Thyroid gland (tissue), 4 donors: ENCODE measurements at places on chromosomes 3 and 15. TPM values are rescaled to one million over a fixed set of nuclear protein-coding genes. Genes with fewer than 3 reads are reported as not detected.

DNA sequence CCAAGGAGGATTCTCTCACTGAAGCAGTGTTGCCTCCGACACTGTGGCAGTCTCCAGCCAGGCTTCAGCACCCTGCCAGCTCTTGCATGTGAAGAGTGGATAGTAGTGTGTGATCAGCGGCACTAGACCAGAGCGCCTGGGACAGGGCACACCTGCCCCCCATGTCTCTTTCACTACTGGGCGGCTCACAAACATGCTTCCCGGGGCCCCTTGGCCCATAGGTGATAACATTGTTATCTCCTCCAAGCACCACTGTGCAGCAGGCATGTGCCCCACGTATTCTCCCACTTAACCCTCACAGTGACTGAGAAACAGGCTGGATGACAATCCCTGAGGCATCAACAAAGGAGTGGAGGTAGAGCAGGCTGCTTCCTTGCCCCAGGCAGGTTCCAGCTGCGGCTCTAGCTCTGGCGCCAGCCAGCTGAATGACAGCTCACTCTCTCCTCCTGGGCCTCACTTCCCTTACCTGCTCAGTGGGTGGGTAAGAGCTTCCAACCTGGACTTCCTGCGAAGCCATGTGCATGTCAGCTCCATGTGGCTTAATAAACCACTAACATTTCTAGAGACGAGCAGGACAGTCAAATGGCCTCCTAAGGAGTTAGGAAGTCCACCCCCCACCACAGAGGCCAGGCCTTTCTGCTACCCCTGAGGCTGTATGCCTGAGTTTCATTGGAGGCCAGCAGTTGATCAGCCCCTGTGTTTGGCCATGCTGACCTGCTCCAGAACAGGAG lies 37.8 kb downstream of the KLF13 start:
- DNase-seq = peak; percentile 84

- no peak for DNase-seq
Observed at GRCh38 chr15:77285057-77285997, 134.6 kb downstream of the PEAK1 start.

GRCh38 chr15:51316636-51317035 lies 21.8 kb downstream of the CYP19A1 start:
- DNase-seq = no peak

GRCh38 chr15:70853318-70853972 lies 512 bp downstream of the LARP6 start:
- peak; percentile 35 for DNase-seq

DNA sequence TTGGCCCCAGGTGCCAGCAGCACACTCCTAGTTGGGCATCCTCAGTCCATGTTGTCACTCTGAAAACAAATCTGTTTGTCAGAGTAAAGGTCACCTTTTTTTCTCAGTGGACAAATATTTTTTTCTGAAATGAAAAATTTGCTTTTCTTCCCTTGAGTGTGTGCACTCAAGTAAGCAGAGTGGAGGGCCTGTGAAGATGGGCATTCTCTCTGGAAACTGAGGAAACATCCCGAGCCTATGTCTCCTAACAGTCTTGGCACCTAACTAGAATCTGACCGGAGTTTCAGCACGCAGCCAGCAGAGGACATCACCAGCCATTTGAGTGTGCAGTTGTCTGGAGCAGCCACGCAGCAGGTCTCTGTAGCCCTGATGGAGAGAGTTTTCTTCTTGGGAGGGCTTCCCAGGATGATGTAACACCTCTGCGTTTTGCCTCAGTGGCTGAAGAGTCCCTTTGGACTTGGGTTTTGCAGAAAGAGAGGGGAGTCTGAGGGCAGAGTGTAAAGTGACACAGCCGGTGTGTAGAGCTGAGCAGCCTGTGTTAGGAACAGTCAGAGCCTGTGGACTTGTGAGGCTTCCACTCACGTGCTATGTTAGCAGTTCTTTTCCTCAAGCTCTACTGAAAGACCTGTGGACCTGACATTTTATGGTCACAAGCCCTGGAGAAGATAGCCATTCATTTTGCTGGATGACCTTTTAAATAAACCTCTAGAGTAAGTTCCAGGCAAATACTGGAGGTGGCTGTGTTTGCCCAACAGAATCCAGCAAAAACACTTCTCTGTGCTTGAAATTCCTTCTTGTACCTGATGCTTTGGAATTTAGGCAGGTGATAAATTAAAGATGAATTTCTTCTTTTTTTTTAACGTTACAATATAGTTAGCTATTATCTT lies 51.6 kb downstream of the ABHD2 start:
- peak; percentile 30 for DNase-seq

- DNase-seq = no peak
Observed at GRCh38 chr3:144344925-144345548, 373.4 kb downstream of the DIPK2A start.

GRCh38 chr3:169939320-169939719 lies 27.3 kb upstream of the SEC62 start:
- peak; percentile 50 for DNase-seq

DNA sequence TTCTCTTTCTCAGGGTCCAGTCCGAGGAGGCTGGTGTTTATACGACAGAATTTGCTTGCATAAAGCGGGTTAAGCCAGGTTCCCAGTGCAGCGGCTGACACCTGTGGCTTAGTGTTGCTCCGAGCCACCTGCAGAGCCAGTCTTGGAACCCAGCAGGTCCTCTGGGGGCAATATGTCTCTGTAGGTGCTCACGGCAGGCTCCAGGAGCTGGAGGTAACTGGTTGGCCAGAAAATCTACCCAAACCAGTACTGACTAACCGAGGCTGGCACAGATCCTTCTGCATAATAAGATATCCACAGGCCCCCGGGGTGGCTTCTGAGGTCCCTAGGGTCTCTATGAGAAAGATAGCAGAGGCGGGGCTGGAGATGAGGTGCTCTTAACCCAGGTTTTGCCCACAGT lies 3.2 kb downstream of the MGLL start:
- no peak for DNase-seq

DNA sequence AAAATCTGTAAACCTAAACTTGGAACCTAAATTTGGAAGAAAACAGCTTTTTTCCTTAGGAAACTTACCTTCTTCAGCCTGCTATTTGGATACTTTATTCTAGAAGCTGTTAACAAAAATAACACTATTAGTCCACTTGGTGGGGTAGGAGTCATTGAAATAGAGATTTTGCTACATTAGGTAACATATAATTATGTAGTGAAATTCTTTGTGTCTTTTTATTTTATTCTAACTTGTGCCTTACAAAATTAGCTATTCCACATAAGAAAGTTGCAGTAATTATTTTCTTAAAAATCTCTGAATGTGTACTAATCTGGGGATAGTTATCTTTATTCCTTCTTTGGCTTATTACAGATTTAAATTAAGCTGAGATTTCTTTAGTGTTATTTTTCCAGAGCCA lies 360.4 kb upstream of the ROBO2 start:
- no peak for DNase-seq

- no peak for DNase-seq
Observed at GRCh38 chr3:112121577-112122547, 11.2 kb downstream of the GCSAM start.

Gene SEMA3G
- total RNA-seq = 18.6 TPM

Gene SCAANT1
- not detected for total RNA-seq

Gene YEATS2
- 38.3 TPM for total RNA-seq

Gene RHCG
- total RNA-seq = not detected
